ENCODE measurements at places on chromosomes 12 and 14. TPM values are rescaled to one million over a fixed set of nuclear protein-coding genes. Genes with fewer than 3 reads are reported as not detected.
A peak's percentile ranks its signal among the peaks of the same experiment; 100 is the strongest.

Gene FOXM1
- total RNA-seq: 119 TPM

GRCh38 chr12:28159688-28160087, 30.6 kb upstream of the CCDC91 start:
- H3K4me3 ChIP-seq: no peak overlapping the region
- no peak overlapping the region for H3K27ac ChIP-seq
- H3K36me3 ChIP-seq: no peaks in the 10 kb centered on the region
- no peak for DNase-seq
- no peaks in the 10 kb centered on the region for H3K27me3 ChIP-seq

DNA sequence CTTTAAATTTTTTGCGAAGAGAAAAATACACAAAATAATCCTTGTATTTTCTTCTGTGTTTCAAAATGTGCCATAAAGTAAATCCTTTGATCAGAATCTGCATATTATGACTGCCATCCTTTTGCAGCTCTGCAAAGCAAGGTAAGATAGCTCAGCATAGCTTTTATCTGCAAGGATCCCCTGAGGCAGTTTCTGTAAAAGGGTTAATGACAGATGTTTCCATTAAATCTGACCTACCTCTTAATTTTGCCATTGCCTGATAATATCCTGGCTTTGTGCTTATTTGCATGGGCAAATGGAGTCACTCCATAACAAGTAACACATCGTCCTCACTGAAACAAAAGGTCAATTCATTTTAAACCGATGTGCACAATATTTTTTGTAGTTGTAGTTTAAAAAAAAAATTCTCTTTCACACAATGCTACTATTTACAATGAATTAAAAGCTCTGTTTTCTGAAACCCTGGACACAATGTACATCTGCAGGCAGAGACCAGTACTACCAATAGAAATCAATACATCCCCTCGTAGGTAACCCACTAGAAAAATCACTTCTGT, 108.5 kb upstream of the SOX5 start:
- DNase-seq: no peak
- no peak overlapping the region for H3K4me3 ChIP-seq
- no peak overlapping the region for H3K27ac ChIP-seq

GRCh38 chr14:104891121-104891551, 26.1 kb downstream of the CEP170B start:
- H3K36me3 ChIP-seq: no peaks in the 10 kb centered on the region
- H3K27ac ChIP-seq: no peak overlapping the region
- H3K27me3 ChIP-seq: no peaks in the 10 kb centered on the region
- no peak overlapping the region for H3K4me3 ChIP-seq
- H3K4me1 ChIP-seq: no peaks in the 10 kb centered on the region
- peak; percentile 0 for DNase-seq

DNA sequence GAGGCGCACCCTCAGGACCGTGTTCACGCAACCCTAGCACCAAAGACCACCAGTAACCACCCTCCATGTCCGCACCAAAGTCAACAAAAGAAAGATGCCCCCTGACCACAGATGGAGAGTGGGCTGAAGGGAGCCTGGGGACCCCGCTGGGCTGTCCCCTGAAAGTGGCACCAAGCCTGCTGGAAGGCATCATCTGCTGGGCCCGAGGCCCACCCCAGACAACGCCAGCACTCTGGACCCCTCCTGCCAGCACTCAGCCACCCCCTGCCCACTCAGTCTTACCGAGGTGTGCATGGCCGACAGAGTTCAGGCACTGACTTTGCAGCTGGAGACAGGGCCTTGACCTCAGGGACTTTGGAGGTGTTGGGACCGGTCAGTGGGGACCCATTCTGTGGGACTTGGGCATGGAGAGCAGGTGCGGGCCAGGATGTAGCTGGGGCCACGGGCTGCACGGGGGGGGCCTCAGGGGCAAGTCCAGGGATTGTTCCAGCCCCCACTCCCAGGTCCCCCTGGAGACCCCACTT, 34.4 kb upstream of the TMEM179 start:
- H3K27me3 ChIP-seq: peaks cover 3% of the 10 kb centered on the region
- no peaks in the 10 kb centered on the region for H3K4me1 ChIP-seq
- H3K36me3 ChIP-seq: no peaks in the 10 kb centered on the region
- H3K27ac ChIP-seq: no peak overlapping the region
- H3K4me3 ChIP-seq: no peak overlapping the region

Gene PRB2
- not detected for total RNA-seq

- H3K4me3 ChIP-seq: no peak overlapping the region
- no peak for DNase-seq
- peaks cover 5% of the 10 kb centered on the region for H3K36me3 ChIP-seq
Observed at GRCh38 chr12:65827827-65828231, 3.5 kb downstream of the HMGA2 start.

Data from activated T-cell treated with anti-CD3 and anti-CD28 coated beads, Interleukin-2, amount 50 U/mL, for 72 hours (primary cell).